ENCODE measurements at places on chromosomes 3 and 15.

GRCh38 chr15:66614951-66615760 is 49.4 kb upstream of the LCTL start:
- DNase-seq, result no peak

DNA sequence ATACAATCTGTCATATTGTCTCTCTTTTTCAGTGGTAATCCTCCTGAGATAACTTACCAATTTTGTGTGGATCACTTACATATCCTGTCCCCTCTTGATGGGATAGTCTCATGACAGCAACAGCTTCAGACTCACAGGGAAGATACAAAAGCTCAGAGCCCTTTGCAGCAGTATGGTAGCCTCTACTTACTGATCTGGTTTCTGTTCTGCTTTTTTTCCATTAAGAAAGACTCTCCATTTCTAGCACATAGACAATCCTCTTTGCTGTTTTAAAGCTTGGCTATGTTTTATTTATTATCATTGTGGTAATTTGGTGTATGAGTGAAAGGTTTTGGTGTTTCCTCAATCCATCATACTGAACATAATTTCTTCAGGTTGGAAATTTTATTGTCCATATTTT is 25.4 kb upstream of the SOX14 start:
- no peak for DNase-seq

GRCh38 chr3:130783629-130784028 is 37.0 kb upstream of the PIK3R4 start:
- DNase-seq, result no peak

DNA sequence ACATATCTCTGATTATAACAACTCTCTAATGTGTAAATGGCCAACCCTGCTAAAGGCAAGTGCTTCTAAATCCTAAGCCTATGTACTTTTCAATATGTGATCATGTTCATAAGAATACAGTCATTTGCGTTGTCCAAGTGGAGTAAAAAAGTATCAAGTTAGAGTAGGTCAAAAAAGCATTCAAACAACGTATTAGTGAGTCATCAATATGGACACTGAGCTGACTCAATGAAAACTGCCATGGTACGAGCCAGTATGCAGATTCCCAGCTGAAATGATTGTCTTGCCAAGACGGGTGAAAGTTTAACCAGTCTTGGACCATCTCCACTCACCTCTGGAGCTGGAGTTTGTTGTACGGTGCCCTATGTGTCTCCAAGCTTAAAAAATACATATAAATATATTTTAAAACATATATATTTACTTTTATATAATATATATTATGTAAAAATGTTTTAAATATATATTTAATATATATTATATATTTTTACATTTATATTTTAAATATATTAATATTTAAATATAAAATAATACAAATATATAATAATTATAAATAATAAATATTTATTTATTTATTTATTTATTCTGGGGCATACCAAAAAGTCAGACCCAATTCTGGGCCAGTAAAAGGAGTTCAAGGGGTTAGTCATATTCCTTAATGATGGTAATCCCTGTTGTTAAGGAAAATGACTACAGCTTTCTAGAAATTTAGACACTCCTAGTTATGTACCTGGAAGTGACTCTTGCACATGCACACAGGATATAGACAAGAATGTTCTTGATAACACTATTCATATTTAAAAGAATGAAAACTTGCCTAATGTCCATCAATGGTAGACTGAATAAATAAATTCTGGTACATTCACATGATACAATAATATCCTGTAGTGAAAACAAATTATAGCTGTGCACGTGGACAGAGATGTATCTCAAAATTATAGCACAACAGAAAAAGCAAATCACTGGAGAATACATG is 27.2 kb downstream of the PLSCR4 start:
- no peak for DNase-seq

DNA sequence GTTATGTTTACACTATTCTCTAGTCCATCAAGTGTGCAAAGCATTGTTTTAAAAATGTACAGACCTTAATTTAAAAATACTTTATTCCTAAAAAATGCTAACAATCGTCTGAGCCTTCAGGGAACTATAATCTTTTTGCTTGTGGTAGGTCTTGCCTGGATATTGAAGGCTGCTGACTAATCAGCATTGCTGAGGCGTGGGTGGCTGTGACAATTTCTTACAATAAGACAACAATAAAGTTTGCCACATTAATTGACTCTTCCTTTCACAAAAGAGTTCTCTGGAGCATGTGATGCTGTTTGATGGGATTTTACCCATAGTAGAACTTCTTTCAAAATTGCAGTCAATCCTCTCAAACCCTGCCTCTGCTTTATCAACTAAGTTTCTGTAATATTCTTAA is 384.0 kb upstream of the TGFBR2 start:
- no peak for DNase-seq

- DNase-seq, result no peak
Observed at GRCh38 chr15:80931721-80932512, 57.7 kb downstream of the MESD start.

DNA sequence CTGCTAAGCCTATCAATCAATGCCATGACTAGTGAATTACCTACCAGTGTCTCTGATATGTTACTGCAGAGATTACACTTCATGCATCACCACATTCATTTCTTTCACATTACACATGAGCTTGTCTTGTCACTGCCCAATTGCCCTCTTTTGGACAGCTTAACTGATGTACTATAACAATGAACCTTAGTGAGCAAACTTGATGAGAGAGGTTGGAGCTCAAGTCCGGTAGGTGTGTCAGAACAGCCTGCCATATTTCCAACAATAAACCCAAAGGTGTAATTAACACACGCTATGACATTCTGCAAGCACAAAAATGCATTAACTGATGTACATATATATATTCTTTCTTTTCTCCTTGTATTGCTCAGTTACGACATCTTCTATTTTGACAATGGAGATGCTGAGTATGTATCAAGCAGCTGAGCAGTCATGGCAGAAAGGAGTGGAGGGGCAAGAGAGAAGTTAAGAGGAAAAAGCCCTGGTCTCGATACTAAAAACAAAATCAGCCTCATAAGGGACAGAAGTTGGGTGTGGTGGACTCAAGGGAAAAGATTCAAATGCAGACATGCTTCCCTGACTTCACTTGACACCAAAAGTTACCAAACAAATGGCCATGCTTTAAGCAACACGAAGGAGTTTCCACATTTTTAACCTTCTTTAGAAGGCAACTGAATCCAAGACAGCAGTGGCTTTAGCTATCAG is 538.2 kb downstream of the FOXP1 start:
- DNase-seq, result no peak

GRCh38 chr3:27467545-27467944 is 16.6 kb downstream of the SLC4A7 start:
- DNase-seq, result no peak

DNA sequence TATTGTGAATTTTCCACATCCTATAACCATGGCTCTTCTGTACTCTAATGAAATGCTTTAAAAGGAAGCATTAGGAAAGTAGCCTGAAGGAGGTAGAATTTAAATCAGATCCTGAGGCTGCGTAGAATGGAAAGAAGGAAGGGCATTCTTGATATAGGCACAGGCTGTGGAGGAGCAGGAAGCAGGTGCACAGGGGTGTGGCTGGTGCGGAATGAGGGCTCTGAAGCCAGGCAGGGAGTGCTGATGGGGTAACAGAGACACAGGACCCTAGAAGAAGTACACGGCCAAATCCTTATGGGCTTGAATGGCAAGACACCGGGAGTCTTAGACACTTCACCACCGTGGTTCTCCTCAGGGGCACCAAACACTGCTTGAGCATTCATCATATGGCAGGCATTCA is 97.0 kb downstream of the MYLK start:
- DNase-seq, result no peak

DNA sequence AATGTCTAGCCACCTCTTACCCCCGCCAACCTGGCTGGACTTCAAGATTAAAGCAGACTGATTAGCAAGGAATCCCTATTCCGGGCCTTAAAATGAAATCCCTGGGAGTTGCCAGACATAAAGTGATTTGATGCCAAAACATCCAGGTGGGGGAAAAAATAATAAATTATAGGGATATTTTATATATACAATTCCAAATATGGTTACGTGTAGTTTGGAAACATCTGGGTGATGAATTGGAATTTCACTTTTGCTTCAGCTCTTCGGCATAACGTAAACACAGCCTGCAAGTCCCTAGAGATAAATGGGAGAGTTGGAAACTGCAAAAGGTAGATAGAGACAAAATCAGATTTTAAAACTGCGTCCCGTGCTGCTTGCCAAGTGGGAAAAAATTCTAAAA is 545.5 kb upstream of the MDFIC2 start:
- no peak for DNase-seq

DNA sequence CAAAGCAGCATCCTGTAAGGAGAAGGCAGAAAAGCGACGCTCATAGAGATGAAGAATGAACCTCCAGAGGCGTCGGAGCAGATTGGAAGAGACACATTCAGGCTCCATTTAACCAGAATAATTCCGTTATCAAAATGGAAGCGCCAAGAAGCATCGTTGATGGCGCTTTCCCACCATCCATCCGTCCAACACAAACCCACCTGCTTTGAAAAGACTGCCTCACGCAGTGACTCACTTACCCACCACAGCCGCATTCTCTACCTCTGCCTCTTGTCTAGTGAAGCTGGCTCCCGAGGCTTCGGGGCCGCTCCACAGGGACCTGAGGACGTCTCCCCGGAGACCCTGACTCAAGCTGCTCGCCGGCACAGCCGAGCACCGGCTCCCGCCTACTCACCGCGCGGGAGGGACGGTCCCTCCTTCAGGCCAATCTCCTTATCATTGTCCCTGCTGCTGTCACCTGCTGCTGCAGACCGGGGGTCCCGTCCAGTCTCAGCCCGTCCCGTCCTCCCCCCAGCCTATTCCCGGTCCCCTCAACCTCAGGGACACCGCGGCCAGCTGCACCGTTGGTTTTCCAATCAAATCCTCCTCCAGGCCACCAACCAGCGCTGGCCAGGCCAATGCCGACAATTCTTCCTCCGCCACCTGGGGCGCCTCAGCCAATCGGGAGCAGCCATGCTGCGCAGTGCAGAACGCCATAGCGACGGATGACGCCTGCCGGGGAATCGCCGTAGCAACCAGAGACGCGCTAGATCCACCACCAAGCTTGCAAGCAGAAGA is at the start of gene NEK10:
NEK10 (minus strand) TSS at position 553 of the 777 bp plus-strand sequence. CDS start 16,501 bp downstream, outside the sequence.
- DNase-seq, result peak; percentile 91

- no peak for DNase-seq
Observed at GRCh38 chr3:119296727-119297122, 2.5 kb downstream of the ARHGAP31 start.

DNA sequence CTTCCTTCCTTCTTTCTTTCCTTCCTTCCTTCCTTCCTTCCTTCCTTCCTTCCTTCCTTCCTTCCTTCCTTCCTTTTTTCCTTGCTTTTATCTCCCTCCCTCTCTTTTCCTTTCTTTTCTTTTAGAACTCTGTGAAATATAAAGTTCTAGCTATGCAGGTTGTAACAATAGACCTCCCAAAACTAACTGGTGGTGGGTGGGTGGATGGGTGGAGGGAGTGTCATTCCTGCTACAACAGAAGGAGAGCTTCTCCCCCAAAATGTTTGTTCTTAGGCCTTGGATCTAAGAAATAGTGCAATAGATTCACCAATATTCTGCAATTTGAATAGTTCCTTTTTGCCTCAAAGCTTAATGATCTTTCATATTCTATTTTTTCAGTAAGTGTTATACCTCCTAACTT is 215.9 kb downstream of the GAP43 start:
- DNase-seq, result no peak

DNA sequence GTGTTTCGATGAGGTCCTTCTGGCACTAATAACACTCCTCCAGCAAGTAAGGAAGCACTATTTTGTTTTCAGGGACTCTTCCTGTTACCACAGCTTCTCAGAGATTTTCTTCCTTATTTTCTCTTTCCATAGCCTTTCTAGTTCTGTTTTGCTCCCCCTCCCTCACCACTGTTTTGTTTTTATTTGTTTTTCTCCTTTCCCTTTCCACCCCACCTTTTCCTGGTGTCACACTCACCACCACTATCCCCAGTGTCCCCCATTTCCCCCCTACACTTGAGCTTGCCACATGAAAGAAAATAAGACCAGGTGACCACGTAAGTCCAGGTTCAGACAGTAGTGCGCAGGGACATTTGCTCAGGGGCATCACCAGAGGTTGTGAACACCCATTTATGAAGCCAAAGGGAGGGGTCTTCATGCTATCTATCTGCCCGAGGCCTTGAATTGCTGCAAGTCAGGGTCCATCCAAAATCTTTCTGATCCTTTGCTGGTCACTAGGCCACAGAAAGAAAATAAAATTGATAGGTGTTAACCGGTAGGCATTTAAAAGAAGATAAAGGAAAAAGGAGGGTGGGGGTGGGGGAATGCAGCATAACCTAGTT is 1.4 kb upstream of the RFTN1 start:
- DNase-seq, result no peak

- no peak for DNase-seq
Observed at GRCh38 chr15:29704950-29705597, 117.2 kb downstream of the TJP1 start.

DNA sequence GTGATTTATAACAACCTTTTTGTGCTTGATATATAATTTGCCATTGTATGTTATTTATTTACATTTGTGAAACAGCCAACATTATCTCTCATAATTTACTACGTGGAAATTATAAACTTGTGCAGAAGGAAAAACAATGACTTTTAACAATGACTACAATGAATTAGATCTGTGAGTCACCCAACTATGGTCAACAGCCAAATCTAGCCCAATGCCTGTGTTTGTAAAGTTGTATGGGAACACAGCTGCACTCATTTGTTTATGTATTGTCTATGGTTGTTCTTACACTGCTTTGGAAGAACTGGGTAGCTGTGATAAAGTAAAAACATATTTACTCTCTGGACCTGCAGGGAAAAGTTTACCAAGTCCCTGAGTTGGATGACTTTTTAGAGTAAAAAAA is 110.4 kb downstream of the OTOL1 start:
- DNase-seq, result no peak
